ENCODE measurements at places on chromosomes 12 and 14.
A peak's percentile ranks its signal among the peaks of the same experiment; 100 is the strongest.

- no peak overlapping the region for H3K4me3 ChIP-seq
- peak overlapping the region; percentile 85 for H3K27ac ChIP-seq
- DNase-seq = peak; percentile 43
- no peaks in the 10 kb centered on the region for H3K27me3 ChIP-seq
- H3K4me1 ChIP-seq = peaks cover 45% of the 10 kb centered on the region
Observed at GRCh38 chr12:110563702-110564470, 19.2 kb downstream of the PPTC7 start.

GRCh38 chr12:22318108-22318737 lies 16.3 kb downstream of the ST8SIA1 start:
- H3K27me3 ChIP-seq = no peaks in the 10 kb centered on the region
- peak overlapping the region; percentile 47 for H3K27ac ChIP-seq
- H3K36me3 ChIP-seq = no peaks in the 10 kb centered on the region

DNA sequence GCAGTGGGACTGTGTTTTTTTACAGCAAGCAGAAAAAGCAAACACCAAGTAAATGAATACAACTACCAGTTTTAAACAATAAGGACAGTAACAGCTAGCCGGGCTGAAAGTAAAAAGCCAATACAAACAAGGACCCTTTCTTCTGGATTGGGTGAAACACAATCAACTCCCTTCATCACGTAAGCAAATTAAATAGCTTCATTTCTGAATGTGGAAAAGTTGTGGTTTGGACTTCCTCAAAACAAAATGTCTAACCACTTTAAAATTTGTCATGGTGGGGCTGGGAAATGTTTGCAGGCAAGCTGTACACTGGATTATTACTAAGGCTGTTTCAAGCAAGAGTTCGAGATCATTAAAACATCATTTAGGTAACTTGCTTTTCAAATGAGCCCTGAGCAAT lies 47.4 kb downstream of the TCHP start:
- H3K36me3 ChIP-seq = peaks cover 74% of the 10 kb centered on the region
- peaks cover 35% of the 10 kb centered on the region for H3K4me1 ChIP-seq
- peak overlapping the region; percentile 63 for H3K27ac ChIP-seq

DNA sequence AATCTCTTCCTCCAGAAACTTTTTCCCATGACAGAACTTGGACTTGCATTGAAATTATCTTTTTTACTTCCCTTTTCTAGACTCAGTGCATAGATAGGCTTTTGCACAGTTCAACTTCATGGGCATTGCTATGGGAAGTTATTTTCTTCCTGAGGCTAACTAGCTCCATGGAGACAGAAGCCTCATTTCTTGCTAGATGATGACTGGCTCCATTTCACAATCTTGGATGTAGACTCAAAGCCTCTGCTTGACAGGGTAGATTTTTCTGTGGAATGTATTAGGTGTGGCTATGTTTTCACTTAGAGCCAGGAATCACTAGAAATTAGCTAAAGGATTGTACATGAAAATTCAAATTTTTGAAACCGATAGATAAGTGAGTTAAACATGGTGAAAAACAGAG lies 884.1 kb upstream of the MGAT4C start:
- no peaks in the 10 kb centered on the region for H3K27me3 ChIP-seq
- no peak overlapping the region for H3K27ac ChIP-seq
- no peaks in the 10 kb centered on the region for H3K4me1 ChIP-seq
- H3K36me3 ChIP-seq = no peaks in the 10 kb centered on the region
- DNase-seq = no peak
- no peak overlapping the region for H3K4me3 ChIP-seq

GRCh38 chr12:110234755-110235154 lies 46.3 kb upstream of the ATP2A2 start:
- H3K27ac ChIP-seq = no peak overlapping the region
- no peaks in the 10 kb centered on the region for H3K27me3 ChIP-seq
- H3K4me3 ChIP-seq = peak overlapping the region; percentile 28

DNA sequence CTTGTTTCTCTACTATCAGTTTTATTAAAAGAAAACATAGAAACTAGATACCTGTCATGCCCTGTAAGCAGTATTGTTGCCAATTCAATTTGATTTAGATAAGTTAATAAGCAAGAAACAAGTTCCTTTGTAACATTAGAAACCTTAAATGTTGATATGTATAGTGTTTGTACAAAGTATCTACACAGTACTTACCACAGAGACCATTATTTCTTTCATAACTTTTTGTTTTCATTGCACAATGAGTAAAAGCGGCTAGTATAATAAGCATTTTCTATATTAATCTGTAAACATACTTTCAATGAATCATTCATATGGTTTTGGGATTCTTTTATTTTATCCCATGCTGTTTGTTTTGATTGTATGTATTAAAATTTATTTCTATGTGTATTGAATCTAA lies 305.1 kb downstream of the TTC6 start:
- no peaks in the 10 kb centered on the region for H3K4me1 ChIP-seq
- DNase-seq = no peak
- H3K27ac ChIP-seq = no peak overlapping the region
- H3K36me3 ChIP-seq = no peaks in the 10 kb centered on the region
- no peaks in the 10 kb centered on the region for H3K27me3 ChIP-seq

- peak; percentile 74 for DNase-seq
- no peaks in the 10 kb centered on the region for H3K27me3 ChIP-seq
- H3K36me3 ChIP-seq = no peaks in the 10 kb centered on the region
- peaks cover 65% of the 10 kb centered on the region for H3K4me1 ChIP-seq
- H3K27ac ChIP-seq = no peak overlapping the region
- H3K4me3 ChIP-seq = no peak overlapping the region
Observed at GRCh38 chr14:87994974-87995373, 2.0 kb upstream of the GALC start.

DNA sequence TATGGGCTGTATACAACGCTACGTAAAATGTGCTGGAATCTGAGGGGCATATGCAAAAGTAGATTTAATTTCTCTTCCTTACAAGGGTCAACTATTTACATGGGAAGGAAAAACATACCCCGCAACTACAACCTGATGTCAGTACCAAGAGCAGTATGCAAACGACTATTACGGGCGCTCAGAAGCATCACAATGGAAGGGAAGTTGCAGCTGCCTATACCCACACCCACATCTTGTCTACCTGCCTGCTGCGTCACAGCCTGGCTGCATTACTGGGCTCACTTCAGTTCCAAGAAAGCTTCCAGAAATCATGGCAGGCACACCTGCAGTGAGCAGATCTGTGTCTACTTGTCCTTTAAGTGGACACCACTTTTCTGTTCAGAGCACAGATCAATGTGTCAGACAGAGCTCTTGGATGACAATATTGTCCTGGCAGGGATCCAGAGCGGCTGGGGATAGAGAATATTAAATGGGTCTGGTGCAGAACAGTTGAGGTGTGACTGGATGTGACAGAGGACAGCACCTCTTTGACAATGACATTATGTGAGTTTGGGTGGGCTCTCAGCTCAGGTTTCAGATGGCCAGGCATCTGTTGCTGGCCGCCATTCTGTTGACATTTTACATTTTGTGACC lies 41.5 kb upstream of the GNG2 start:
- no peak overlapping the region for H3K4me3 ChIP-seq
- DNase-seq = no peak
- H3K36me3 ChIP-seq = no peaks in the 10 kb centered on the region
- H3K27ac ChIP-seq = no peak overlapping the region
- H3K27me3 ChIP-seq = no peaks in the 10 kb centered on the region
- H3K4me1 ChIP-seq = no peaks in the 10 kb centered on the region

DNA sequence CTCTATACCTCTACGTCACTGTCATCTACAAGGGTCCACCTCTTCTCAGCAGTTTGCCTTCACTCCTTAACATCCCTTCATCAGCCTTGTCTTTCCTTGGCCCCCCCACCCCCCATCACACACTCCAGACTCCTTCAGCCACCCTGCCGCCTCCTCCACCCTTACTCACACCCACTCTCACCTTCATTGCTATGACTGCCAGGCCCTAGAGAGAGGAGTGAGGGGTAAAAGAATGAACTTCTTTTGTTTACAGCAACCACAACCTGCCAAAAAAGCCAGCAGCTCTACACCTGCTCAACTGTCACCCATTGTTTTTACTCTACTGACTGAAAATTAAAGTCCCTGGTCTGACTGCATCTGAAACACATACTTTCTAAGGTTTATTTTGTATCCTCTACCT lies 112.8 kb downstream of the DUSP6 start:
- H3K4me3 ChIP-seq = no peak overlapping the region
- peaks cover 46% of the 10 kb centered on the region for H3K4me1 ChIP-seq
- no peaks in the 10 kb centered on the region for H3K36me3 ChIP-seq
- no peaks in the 10 kb centered on the region for H3K27me3 ChIP-seq
- no peak overlapping the region for H3K27ac ChIP-seq
- no peak for DNase-seq

GRCh38 chr12:72828662-72829324 lies 556.6 kb downstream of the TRHDE start:
- no peaks in the 10 kb centered on the region for H3K4me1 ChIP-seq
- no peaks in the 10 kb centered on the region for H3K36me3 ChIP-seq
- DNase-seq = no peak
- no peaks in the 10 kb centered on the region for H3K27me3 ChIP-seq
- no peak overlapping the region for H3K4me3 ChIP-seq
- no peak overlapping the region for H3K27ac ChIP-seq
